ENCODE measurements at places on chromosomes 6 and 20. TPM values are rescaled to one million over a fixed set of nuclear protein-coding genes. Genes with fewer than 3 reads are reported as not detected.

DNA sequence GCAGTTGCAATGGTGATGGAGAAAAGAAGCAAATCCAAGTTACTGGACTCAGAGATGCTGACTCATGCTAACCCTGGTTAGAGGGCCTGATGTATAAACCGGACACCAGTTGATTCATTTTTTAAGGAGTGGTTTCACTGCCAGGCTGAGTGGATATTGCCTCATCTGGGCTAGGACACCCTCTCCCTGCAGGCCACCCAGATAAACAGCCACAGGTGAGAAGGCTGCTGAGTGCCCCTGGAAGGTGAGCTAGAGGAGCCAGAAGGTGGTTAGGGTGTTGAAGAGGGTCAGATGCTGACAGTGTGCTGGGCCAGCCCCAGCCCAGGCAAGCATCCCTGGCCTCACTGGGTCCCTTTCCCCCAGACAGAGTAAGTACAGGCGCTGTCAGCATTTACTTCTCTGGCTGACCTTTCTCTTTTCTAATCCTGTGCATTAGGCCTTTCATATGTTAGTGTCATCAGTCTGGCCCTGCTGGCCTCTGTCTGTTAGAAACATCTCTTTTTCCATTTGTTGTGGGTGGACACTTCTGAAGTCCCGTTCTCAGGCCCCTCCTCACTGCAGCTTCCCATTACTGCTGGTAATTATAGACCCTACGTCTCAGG is 13.5 kb downstream of the EPB41L1 start:
- no peak for DNase-seq
- H3K27ac ChIP-seq: no peak overlapping the region
- H3K4me1 ChIP-seq: no peaks in the 10 kb centered on the region
- no peak overlapping the region for H3K4me3 ChIP-seq
- H3K36me3 ChIP-seq: no peaks in the 10 kb centered on the region

KAT14 gene
- 23.2 TPM for total RNA-seq

GRCh38 chr20:42270539-42270938 is 652.4 kb upstream of the CHD6 start:
- no peak for DNase-seq
- no peak overlapping the region for H3K27ac ChIP-seq
- no peak overlapping the region for H3K4me3 ChIP-seq
- no peaks in the 10 kb centered on the region for H3K4me1 ChIP-seq

C6orf58 gene
- total RNA-seq: not detected

CLVS2 gene
- total RNA-seq: not detected

VWA7 gene
- total RNA-seq: 0.28 TPM

GRCh38 chr6:30135147-30135546 is 793 bp upstream of the TRIM40 start:
- H3K27me3 ChIP-seq: no peaks in the 10 kb centered on the region
- no peak for DNase-seq
- no peaks in the 10 kb centered on the region for H3K36me3 ChIP-seq
- H3K4me1 ChIP-seq: peaks cover 5% of the 10 kb centered on the region

DEFB132 gene
- total RNA-seq: not detected

CD109 gene
- 4.9 TPM for total RNA-seq

- peaks cover 9% of the 10 kb centered on the region for H3K4me1 ChIP-seq
- H3K27me3 ChIP-seq: no peaks in the 10 kb centered on the region
- peaks cover 24% of the 10 kb centered on the region for H3K36me3 ChIP-seq
Observed at GRCh38 chr6:33323623-33323948, 6.0 kb upstream of the ZBTB22 start.

DNA sequence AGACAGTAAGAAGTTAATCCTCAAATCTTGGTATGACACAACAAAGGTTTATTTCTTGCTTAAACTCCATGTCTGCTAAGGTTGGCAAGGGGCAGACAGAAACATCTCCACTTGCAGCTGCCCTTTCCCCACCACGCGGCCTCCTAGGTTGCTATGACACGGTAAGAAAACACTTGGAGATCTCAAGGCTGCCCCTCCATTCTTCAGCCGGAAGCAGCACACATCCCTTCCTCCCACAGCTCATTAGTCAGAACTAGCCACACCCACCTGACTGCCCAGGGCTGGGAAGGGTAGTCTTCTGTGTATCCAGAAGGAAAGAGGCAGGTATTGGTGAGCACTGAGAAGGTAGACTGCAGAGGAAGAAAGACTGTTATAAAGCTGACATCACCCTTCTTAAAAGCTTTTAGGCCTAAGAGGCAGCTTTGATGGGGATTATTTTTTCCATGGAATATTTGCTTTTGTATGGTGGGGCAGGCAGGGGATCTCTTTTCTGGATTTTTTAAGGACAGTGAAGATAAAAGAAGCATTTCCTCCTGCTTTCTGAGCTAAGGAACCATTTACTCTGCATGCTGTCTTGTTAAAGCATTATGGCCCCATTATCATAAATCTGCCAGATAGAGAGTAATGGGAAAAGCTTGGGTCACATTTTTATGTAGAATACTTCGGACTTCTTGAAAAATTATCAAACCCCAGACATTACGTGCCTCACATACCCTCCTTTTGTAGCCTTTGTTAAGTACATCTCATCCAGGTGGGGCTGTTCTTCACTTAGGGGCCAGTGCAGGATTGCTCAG is 41.6 kb downstream of the MRAP2 start:
- H3K4me3 ChIP-seq: no peak overlapping the region
- H3K4me1 ChIP-seq: peaks cover 44% of the 10 kb centered on the region
- peak; percentile 74 for DNase-seq

GRCh38 chr6:155033021-155033791 is 38.1 kb downstream of the TIAM2 start:
- H3K4me3 ChIP-seq: no peak overlapping the region
- no peak for DNase-seq
- H3K36me3 ChIP-seq: no peaks in the 10 kb centered on the region

PSORS1C2 gene
- not detected for total RNA-seq

HLA-DQB1 gene
- not detected for total RNA-seq

GRCh38 chr20:7656687-7657467 is 283.4 kb downstream of the HAO1 start:
- no peaks in the 10 kb centered on the region for H3K27me3 ChIP-seq
- no peak overlapping the region for H3K4me3 ChIP-seq
- H3K4me1 ChIP-seq: 0 out of 2 replicates have a peak, but pooled peaks cover 3% of the 10 kb centered on the region

MAPK13 gene
- 0.08 TPM for total RNA-seq

- no peaks in the 10 kb centered on the region for H3K4me1 ChIP-seq
- no peaks in the 10 kb centered on the region for H3K36me3 ChIP-seq
Observed at GRCh38 chr6:73369563-73369962, at the start of gene OOEP. OOEP (minus strand) TSS chr6:73369897; CDS start chr6:73369792, 105 bp downstream.

DNA sequence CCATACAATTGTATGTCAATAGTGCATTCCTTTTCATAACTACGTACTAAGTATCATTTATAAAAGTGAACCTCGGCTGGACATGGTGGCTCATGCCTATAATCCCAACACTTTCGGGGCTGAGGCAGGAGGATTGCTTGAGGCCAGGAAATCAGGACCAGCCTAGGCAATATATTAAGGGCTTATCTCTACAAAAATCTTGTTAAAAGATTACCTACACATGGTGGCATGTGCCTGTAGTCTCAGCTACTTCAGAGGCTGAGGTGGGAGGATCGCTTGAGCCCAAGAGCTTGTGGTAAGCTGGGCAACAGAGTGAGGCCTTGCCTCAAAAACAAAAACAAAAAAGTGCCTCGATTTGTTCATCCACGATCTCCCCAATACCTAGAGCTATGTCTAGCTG is 449.7 kb upstream of the SULF2 start:
- H3K27me3 ChIP-seq: no peaks in the 10 kb centered on the region
- H3K36me3 ChIP-seq: no peaks in the 10 kb centered on the region
- H3K4me3 ChIP-seq: no peak overlapping the region
- H3K4me1 ChIP-seq: no peaks in the 10 kb centered on the region

DNA sequence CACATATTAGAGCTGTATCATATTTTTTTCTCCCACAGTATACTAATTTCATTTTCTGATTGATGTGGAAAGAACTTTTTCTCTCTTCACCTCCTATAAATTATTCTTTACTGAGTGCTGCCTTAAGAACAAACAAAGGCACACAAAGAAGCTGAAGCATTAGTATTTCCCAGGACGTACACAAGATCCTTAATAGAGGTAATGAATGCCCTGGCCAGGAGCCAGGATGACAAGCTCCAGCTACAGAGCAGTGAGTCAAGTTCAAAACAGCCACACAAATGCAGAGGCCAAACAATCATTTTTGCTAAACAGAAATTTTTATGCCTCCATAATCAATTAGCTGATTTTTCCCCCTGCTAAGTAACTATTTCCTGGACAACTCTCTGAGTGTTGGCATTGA is 639.6 kb downstream of the EPHA7 start:
- H3K4me1 ChIP-seq: peaks cover 7% of the 10 kb centered on the region
- no peaks in the 10 kb centered on the region for H3K27me3 ChIP-seq
- no peaks in the 10 kb centered on the region for H3K36me3 ChIP-seq
- H3K4me3 ChIP-seq: no peak overlapping the region
- H3K27ac ChIP-seq: peak overlapping the region; percentile 22

CRISP2 gene
- not detected for total RNA-seq

DNA sequence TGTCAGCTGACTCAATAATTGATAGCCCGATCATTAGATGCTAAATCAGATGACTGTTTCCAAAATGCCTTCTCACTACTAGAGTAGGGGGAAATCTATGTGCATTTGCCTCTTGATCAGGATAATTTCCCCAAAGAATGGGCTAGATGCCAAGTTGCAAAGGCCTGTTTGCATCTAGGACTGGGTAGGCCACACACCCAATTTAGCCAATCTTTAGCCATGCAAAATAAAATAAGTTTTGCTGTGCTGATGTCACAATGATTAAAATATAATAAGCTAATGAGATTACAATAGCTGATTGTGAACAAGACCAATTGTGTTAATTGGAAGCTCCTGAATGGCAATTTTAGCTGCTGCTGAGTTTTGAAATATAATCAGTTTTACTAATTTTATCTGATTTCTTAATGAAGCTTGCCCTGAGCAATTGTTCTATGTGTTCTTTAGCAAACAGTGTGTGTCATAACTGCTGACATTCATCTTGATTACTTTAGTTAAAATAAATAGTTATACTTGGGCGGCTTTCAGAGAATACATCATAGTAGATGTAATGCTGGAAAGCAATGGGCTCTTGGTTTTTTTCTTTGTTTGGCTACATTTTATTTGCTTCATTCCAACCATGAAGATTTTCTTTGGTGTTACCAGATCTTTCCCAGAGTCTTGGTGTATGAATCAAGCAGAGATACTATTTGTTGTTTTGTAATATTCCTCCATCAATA is 973.2 kb upstream of the SLC35B3 start:
- no peaks in the 10 kb centered on the region for H3K36me3 ChIP-seq
- H3K4me3 ChIP-seq: no peak overlapping the region
- H3K27me3 ChIP-seq: no peaks in the 10 kb centered on the region

SPATS1 gene
- total RNA-seq: not detected

ZBP1 gene
- 0.02 TPM for total RNA-seq

DNA sequence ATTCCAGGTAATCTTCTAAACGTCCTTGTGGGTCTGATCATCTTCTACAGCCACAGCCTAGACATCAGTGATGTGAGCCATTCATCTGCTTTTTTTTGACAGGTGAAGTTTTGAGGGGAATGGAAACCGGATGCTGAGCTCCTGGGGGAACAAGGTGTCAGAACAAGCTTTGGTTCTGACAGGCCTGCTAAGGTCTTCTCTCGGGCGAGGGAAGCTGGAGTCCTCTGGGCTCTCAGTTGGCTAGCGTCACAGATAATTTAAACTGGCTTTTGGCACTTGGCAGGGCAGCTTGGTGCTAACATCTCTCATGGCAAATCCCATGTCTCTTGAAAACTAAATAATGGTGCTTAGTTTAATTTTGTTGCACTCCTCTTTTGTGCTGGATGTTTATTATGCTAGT is 8.4 kb upstream of the AIG1 start:
- DNase-seq: no peak
- no peaks in the 10 kb centered on the region for H3K27me3 ChIP-seq
- no peak overlapping the region for H3K27ac ChIP-seq
- no peaks in the 10 kb centered on the region for H3K36me3 ChIP-seq
- H3K4me1 ChIP-seq: no peaks in the 10 kb centered on the region

DNA sequence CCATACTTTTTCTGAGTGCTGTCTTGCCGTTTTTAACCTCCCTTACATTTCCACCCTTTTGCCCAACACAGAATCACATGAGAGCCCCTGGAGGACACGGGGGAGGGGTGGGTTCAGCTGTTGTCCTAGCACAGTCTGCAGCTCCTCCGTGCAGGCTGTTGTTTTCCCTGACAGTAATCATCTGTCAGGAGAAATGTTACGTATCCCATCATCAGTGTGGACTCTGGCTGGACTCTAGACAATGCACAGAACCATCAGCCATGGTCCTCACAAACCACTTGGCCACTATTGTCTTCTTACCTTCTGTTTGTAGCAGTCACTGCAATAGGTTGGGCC is 92.1 kb downstream of the RIN2 start:
- peaks cover 12% of the 10 kb centered on the region for H3K4me1 ChIP-seq
- H3K36me3 ChIP-seq: no peaks in the 10 kb centered on the region
- no peak overlapping the region for H3K27ac ChIP-seq
- DNase-seq: peak; percentile 62
- H3K4me3 ChIP-seq: no peak overlapping the region

GNMT gene
- total RNA-seq: not detected

HLA-DOB gene
- total RNA-seq: 0.10 TPM

DNA sequence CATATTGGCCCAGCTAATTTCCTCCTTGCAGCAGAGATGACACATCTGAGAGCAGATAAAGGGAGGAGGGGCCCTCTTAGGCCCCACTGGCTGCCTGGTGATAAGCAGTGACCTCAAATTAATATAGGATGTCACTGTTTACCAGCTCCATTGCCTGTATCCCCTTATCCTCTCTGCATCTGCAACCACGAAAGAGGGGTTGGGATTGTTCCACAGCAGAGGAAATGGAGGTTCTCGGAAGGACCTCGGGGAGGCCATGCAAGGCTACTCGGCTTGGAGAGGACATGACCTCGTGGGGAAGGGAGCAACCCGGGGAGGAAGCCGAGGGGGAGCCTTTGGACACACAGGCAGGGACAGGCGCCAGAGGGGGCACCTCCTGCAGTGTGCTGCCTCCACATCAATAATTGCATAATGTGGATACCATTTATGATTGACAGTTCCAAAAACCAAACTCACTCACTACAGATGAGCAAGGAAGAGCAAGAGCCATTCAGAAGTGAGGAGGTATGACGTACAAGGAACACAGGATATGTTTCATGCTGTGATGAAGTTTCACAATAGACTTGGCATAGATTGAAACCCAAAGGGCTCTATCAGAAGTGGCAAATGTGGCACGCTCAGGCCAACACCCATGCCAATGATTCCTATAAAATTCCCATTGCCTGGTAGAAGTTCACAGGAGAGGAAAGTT is 177.2 kb upstream of the RNF24 start:
- no peak overlapping the region for H3K27ac ChIP-seq
- DNase-seq: no peak
- no peaks in the 10 kb centered on the region for H3K36me3 ChIP-seq

MYO6 gene
- 6.9 TPM for total RNA-seq

GRCh38 chr20:38342216-38342615 is 4.1 kb upstream of the LBP start:
- H3K27me3 ChIP-seq: peaks cover 3% of the 10 kb centered on the region
- H3K4me3 ChIP-seq: no peak overlapping the region
- no peaks in the 10 kb centered on the region for H3K4me1 ChIP-seq
- no peak for DNase-seq
